ENCODE measurements at places on chromosomes 3 and 15. TPM values are rescaled to one million over a fixed set of nuclear protein-coding genes. Genes with fewer than 3 reads are reported as not detected.

CAV3 gene
- total RNA-seq = not detected

DNA sequence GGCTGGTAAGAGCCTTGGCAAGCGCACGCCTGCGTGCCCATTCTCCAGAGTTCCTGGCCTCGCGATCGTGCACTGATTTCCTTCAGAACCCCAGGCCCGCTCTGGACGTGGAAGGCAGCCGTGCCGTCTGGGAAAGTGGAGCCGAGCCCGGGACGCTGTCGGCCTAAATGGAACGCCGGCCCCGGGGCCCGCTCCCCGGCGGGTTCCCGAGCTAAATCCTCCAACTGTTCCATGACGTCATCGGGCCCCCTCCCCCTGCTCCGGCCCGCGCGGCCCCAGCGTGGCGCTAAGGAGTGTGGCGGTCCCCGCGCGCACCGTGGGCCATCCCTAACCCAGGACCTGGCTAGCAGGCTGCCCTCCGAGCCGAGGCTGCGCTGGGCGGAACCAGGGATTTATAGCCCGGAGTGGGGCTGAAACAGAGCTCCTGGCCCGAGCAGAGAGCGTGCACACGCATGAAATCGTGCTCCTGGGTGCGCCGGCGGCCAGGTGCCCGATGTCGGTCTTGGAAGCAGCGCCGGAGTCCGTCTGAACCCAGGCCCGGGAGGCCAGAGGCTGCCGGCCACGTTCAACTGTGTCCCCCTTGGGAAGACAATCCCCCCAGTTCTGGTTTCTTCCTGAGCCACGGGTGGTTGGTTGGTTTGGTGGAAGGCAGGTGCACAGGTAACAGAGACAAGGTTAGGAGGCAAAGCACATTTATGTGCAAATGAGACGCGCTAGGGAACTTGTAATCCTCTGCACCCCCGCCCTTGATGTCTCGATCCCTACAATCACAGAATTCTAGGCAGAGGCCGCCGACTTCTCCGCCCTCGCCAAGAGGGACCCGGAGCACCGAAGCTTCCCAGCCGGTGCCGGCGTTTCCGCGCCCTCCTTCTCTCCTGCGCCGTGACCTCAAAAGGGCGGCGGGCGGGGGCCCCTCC, 84.9 kb upstream of the ETV5 start:
- peak overlapping the region; percentile 20 for H3K27ac ChIP-seq
- peak overlapping the region; percentile 37 for H3K4me3 ChIP-seq
- peaks cover 76% of the 10 kb centered on the region for H3K36me3 ChIP-seq
- H3K27me3 ChIP-seq = peaks cover 8% of the 10 kb centered on the region

DNA sequence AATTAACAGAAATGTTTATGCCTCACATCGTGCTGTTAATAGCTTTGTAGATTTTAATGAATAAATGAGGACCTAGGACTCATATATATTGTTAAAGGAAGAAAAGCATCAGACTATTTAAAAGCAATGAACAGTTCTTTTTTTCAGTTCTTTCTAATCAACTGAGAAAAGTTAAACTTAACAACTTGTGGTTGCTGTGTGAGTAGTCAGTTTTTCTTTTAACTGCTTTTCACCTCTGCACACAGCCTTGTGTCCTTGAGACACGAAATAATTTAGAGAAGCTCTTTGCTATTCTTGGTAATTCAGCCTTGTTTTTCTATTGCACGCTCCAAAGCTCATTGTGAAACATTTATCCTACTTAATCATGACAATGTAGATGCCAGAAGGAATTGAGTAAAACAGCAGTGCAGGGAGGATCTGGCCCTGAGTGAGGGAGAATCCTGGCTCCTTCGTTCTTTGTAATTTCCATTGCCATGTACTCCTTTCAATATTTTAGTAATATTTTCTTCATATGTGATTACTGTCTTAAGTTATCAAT, 499.0 kb downstream of the PYDC2 start:
- H3K4me1 ChIP-seq = no peaks in the 10 kb centered on the region
- H3K27ac ChIP-seq = no peak overlapping the region
- ATAC-seq = no peak
- no peaks in the 10 kb centered on the region for H3K36me3 ChIP-seq
- no peaks in the 10 kb centered on the region for H3K27me3 ChIP-seq

DNA sequence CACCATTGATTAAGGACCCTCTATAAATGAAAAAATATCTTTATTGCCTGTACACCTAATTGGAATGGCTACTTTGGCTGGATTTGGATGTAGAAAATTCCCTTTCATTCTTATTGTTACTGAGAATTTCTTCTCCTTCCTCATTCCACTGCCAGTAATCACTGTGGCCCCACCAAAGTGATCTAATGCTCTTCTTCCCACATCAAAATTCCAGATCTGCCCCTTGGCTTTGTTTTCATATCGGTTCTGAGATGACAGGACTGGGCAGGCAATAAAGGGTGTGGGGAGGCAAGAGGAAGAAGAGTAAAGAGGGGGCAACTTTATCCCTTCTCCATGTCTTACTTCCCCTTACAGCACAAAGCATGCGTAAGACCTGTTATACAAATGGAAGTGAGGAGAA, 2.1 kb downstream of the ANKUB1 start:
- H3K36me3 ChIP-seq = no peaks in the 10 kb centered on the region
- ATAC-seq = no peak
- peaks cover 10% of the 10 kb centered on the region for H3K27me3 ChIP-seq
- H3K4me1 ChIP-seq = no peaks in the 10 kb centered on the region
- H3K27ac ChIP-seq = no peak overlapping the region
- no peak overlapping the region for H3K4me3 ChIP-seq

GRCh38 chr15:34729886-34730285, 24.9 kb downstream of the GJD2 start:
- no peak overlapping the region for H3K4me3 ChIP-seq
- no peaks in the 10 kb centered on the region for H3K4me1 ChIP-seq
- no peaks in the 10 kb centered on the region for H3K36me3 ChIP-seq
- no peak for ATAC-seq
- H3K27ac ChIP-seq = no peak overlapping the region

DNA sequence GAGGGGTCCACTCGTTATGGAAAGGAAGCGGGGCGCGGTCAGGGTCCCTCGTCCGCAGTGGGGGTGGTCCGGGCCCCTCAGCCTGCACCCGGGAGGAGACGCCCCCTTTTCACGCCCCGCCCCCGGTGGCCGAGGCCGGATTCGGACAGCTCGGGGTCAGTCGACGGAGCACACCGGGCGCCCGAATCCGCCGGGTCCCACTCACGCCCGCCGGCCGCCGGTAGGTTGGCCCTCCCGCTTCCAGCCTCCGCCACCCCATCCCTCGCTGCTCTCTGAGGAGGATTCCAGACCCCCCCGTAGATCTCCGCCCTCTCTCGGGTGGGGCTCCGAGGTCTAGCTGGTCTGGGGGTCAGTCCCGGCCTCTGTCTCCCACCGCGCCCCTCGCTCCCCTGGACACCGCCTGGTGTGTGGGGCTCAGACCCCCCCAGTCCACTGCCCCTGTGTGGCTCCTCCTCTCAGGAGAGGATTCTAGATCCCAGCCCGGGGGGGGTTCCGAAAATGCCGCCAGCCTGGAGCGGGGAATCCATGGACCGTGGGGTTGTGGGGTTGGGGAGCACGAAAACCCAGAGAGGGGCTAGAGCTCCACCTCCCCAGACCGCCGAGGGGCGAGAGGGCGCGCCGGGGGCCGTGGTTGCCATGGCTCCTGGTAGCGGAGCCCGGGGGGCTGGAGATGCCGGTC, 725 bp downstream of the CHL1 start:
- peak overlapping the region; percentile 29 for H3K27ac ChIP-seq
- peak; percentile 61 for ATAC-seq
- no peaks in the 10 kb centered on the region for H3K36me3 ChIP-seq
- H3K4me1 ChIP-seq = peaks cover 24% of the 10 kb centered on the region
